Tibial nerve (tissue), 4 donors: ENCODE measurements at places on chromosomes 7 and 10.

- no peak for DNase-seq
Measured at GRCh38 chr7:41331194-41331593, 371.7 kb downstream of the INHBA start.

DNA sequence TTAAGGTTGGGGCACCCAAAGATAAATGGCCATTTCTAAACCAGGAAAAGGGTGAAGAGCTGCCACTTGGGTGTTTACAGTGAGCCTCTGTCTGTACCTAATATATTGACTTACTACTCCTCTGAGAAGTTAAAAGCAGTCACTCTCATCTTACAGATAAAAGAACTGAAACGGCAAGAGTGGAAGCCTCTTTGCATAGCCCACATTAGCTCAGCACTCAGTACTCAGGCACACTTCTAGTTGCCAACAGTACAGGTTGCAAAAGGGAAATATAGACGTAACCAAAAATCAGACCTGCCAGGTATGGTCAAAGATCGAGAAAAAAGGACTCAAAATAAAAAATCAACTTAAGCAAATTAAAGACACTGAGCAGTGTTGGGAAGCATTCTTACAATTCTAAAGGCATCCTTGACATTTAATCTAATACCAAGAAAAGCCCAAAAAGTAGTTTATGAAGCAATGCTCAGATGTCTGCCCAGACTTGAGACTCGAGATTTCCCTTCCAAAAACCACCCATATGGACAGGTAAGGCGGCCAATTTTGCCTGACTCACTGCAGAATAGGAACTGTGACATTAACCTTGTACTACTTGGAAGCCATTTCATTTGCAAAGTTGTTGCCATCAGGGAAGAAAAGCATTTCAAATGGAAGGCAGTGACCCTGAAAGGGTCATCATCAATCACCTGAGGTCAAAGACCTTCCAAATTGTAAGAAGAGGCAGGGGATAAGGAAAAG, 139.3 kb downstream of the SLC25A13 start:
- DNase-seq: no peak

- DNase-seq: no peak
Measured at GRCh38 chr7:101669307-101669706, 40.2 kb upstream of the MYL10 start.

GRCh38 chr10:33295851-33296250, 38.6 kb downstream of the NRP1 start:
- no peak for DNase-seq

DNA sequence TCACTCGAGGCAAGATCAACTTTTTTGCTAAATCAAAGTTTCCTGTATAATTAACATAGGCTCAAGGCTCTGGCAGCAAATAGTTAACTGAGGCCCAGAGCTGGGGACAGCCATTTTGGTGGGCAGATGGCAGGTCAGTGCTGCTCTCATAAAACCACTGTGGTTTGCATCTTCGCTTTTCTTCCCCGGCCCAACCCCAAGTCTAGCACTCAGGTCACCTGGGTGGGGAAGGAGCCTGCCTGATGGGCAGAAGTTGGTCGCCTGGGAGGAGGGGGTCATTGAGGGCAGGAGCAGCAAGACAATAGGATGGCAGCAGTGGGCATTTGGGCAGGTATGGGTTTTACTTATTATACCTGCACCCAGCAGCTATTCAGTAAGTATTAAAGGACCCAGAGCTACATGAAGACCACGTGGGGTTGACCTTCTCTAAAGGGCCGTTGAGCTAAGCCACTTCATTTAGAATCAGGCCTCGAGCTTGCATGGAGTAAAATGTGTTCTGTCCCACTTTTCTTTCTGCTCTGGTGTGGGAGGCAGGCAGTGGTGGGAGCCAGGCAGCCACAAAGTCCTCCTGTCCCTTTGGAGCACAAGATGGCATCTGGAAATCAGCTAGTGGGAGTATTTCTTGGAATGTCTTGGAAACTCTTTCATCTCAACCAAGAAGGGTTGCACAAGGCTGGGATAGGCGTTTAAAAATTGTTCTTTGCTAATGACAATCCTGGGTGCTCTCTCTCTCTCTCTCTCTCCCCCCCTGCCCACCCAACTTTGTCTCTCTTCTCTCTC, 133.4 kb downstream of the SPAG6 start:
- no peak for DNase-seq

- no peak for DNase-seq
Measured at GRCh38 chr10:3791974-3792633, 7.1 kb upstream of the KLF6 start.

DNA sequence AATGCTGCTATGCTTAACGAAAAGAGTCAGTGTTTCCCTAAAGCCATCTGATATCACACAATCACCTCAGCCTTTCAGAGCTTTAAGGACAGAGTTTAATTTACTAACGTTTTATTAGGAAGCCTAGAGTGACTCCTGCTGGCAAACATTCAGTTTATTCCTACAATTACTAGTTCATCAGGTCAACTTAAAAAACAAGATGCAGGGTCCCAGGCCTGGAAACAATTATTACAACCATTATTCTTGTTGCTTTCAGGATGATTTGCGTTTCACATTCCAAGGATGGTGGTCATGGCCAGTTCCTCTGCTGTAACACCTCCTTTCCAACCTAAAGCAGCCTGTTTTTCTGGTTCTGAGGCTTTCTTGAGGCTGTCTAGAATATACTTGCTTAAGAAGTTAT, 1.5 kb upstream of the FAM53B start:
- peak; percentile 45 for DNase-seq

DNA sequence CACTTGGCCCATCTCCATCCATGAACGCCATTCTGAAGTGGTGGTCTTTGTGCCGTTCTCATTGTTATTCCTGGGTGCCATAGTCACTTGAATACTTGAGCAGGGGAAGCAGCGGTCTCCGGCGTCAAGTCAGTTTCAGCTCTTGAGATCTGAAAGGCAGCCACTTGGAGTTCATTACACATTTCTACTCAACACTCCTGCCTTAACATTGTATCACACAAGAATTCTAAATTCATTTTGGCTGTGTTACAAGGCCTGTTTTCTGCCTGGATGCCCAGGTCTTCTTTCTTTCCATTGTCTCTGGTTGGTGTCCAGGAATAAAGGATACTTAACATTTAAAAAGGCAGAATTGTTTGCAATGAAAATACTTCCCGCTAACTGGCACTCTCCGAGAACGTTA, 69.0 kb upstream of the RAB11FIP2 start:
- DNase-seq: no peak

DNA sequence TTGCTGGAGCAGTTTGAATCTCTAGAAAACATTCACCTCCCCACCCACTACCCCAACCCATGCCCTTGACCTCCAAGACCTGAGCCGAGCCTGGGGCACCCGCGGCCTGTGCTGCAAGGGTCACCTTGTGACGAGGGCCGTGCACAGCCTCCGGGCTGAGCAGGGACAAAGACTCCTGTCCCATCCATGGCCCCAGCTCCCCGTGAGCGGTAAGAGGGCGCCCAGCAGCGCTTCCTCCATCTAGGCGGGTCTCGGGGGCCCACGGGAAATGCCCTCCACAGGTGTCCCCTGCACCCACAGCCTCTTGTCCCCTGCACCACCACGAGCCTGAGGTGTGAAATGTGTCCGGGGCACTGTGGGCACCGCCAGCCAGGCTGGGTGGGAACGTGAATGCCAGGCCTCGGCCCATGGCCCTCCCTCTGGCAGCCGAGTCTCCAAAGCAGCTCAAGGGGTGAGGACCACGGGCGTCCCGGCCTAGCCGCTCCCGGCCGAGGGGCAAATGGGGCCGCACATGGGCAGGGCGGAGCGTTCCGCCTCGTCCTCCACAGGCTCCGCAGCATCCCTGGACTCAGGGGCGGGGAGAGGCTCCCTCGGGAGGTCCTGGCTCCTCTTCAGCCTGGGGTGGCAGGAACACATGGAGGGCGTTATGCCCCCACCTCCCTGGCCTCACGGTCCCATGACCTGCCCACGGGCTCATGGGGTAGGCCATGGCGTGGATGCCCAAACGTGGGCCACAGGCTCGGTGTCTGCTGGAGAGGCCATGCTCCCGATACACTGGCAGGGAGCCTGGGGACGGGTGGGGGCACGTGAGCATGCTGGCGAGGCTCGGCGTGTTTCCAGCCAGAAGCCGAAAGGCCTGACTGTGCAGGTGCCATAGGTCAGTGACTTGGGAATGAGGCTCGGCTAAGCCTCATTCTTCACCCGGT, 21.1 kb downstream of the DPYSL4 start:
- no peak for DNase-seq

- DNase-seq: no peak
Measured at GRCh38 chr10:23201837-23202236, 9.7 kb downstream of the PTF1A start.

DNA sequence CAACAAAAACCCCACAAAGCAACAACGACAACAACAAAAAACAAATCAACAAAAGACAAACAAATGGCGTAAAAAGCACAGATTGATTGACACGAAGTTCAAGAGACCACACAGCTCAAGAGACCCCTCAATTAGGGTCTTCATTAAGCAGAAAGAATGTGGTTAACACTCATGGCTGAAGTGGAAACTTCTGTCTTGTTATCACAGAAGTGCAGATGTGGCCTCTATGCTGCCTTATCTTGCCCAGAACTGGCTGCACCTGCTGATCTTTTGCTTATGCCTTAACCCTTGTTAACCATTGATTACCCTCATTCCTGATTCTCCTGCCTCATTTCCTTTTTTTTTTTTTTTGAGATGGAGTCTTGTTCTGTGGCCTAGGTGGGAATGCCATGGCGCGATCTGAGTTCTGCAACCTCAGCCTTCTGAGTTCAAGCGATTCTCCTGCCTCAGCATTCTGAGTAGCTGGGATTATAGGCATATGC, 3.5 kb upstream of the DAGLB start:
- DNase-seq: no peak

DNA sequence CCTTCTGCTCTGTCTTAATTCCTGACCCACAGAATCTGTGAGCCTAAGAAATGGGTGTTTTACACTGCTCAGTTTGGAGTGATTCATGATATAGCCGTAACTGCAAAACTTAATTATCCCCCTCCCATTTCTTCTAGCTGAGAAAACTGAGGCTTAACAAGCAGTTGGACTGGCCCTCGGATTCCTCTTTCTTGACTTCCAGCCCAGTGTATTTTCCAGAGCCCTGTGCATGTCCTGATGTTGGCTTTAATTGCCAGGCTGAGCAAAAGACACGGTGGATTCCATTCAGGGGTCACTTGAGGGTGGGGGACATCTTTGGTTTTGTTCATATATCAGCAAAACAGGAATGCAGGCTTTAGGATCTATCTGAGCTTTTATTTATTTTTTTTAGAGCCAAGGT, 489.8 kb downstream of the TYW1 start:
- no peak for DNase-seq

- DNase-seq: no peak
Measured at GRCh38 chr10:36738738-36739431, 386.5 kb upstream of the ANKRD30A start.

- no peak for DNase-seq
Measured at GRCh38 chr10:95553674-95554073, 7.5 kb downstream of the SORBS1 start.

DNA sequence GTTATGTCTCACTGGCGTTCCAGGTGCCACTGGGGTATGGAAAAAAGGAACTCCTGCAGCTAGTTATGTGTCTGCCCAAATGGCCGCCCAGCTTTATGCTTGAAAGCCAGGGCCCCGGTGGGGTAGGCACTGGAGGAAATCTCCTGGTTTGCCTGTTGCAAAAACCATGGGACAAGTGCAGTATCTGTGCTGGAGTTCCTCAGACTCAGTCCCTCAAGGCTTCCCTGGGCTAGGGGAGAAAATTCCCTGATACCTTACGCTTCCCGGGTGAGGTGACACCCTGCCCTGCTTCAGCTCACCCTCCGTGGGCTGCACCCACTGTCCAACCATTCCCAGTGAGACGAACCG, 90.3 kb upstream of the CDK6 start:
- DNase-seq: no peak

GRCh38 chr7:4017785-4018184, 664.3 kb upstream of the FOXK1 start:
- no peak for DNase-seq

GRCh38 chr7:98142658-98143057, 36.0 kb downstream of the LMTK2 start:
- no peak for DNase-seq

DNA sequence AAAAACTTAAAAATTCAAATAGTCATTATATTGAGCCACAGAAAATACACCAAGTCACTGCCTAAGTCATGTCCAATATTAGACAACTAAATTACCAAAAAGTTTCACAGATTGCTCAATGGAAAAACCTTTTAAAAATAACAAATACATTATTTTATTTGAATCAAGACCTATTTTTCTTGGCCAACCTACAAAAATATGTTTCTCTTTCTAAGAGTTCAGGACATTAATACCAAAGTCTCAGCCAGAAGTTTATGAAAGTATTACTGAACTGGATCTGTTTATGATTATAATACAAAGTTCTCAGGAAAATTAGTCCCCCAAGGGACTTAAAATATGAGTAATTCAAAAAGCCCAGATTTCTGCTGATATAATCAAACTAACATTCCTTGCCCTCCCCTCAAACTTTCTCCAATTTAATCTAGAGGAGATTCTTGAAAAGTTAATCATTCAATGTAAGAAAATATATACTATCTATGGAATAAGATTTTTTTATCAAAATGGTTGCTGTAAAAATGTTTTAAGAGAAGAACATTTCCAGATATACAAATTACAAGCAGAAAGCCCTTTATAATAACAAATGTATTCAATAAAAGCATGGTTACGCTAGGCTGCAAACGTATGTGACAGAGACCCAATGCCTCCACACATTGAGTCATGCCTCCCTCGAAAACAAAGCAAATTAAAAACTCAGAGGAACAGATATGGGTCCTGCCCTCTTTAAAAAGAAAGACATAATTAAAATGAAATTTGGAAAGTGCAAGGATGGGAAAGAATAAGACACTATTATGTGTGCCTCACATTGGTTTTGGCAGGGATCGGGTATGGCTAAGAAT, 381.6 kb downstream of the PARD3 start:
- no peak for DNase-seq

DNA sequence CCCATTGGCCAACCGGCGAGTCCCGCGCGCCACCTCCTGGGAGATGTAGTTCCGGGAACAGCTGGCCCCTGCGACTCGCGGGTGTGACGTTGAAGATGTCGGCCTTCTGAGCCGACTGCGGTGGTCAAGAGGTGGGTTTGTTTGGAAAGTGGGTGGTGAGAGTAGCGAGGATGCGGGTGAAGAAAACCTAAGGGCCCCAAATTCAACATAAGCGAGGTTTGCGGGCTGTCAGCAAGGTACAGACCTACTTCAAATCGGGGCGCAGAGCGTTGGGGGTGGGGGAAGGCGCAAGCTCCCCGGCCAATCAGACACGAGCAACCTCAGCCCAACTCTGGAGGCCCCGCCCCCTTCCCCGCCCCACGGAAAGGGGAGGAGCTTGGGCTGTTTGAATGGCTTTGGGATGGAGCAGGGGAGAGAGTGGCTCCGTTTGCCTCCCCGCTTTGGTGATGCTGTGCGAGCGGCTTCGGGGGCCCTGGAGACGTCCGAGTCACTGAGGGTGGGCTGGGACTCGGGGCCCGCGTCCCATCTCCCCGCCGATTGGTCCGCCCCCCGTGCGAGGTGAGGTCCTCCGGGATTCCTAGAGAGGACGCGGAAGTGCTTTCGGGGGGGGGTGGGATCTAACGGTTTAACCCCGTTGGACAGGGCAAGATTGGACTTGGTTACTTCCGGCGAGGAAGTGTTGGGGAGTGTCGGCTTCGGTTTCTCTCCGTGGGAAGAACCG, at the start of gene ZKSCAN5:
TSS of gene ZKSCAN5 (plus strand) at position 60 of the 721 bp plus-strand sequence. CDS start 1,383 bp downstream, outside the sequence.
- peak; percentile 99 for DNase-seq
